Right lobe of liver (tissue), 6 donors: ENCODE measurements at places on chromosomes 6 and 20.

- peak; percentile 78 for DNase-seq
Measured at GRCh38 chr6:26087284-26088115, at the start of gene HFE. HFE (plus strand) TSS chr6:26087429; CDS start chr6:26087441, 12 bp downstream.

DNA sequence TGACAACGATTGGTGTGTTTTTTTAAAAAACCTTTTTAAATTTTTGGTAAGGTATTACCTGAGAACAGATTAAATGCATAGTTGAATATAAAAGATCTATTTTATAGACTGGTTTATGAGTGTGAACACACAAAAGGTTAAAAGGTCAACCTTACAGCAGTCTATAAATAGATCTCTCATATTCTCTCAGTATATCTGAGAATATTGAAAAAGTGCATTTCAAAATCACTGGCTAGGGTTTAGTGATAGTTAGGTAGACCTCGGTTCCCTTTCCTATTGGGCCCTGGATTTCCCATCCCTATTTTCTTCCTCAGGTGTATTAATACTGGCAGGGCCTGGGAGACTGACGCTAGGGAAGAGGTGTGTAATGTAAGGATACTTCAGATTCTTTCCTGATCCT, 723 bp upstream of the ZNF451 start:
- DNase-seq: no peak

DNA sequence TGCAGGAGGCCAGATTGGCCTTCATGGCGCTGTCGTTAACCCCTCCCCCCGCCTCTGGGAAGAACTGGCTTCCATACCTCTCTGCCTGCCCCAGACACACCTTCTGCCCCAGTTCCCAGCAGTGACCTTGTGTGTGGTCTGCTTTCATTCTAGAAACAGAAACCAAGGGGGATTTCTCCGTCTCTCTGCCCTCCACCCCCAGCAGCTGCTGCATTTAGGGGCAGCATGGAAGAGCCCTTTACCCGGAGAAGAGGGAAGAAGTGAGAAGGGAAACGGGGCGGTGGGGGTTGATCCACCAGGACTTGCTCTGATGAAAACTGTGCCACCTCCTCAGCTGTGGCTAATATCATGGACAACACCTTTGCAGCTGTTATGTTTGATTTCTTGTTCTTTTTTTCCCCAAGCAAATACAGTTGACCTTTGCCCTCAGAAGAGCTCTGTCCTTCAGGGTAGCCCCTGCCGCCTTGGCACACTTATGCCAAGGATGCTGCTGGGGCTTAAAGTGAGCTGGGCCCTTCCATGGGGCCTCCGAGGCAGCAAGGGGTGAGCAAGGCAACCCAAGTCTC, 6.1 kb downstream of the GLP1R start:
- no peak for DNase-seq

- no peak for DNase-seq
Measured at GRCh38 chr6:98977671-98978292, 30.0 kb upstream of the FBXL4 start.

- DNase-seq: no peak
Measured at GRCh38 chr6:136547336-136547735, 2.9 kb downstream of the MAP7 start.

GRCh38 chr6:90343576-90343975, 46.9 kb upstream of the BACH2 start:
- DNase-seq: peak; percentile 26

GRCh38 chr6:142035890-142036289, 96.8 kb upstream of the GJE1 start:
- no peak for DNase-seq

DNA sequence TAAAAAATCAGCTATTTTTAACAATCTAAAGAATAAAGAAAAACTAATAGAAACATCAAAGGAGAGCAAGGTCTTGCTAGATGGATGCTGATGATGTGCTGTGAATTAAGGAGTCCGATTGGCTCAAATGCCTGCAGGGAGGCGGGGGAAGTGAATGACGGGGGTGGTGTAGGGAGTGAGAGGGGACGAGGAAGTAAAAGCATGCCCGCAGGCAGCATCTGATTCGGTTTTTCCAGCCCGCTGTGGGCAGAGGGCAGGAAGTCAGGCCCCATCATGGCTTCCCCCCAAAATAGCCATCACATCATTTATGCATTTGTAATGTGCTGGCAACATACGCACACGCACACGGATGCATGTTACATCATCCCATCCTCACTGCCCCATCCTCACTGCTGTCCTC, 10.3 kb downstream of the RSPO4 start:
- no peak for DNase-seq

GRCh38 chr6:73180763-73181619, 44.3 kb downstream of the KHDC1L start:
- no peak for DNase-seq

- no peak for DNase-seq
Measured at GRCh38 chr20:59705651-59706399, 101.5 kb downstream of the PHACTR3 start.

DNA sequence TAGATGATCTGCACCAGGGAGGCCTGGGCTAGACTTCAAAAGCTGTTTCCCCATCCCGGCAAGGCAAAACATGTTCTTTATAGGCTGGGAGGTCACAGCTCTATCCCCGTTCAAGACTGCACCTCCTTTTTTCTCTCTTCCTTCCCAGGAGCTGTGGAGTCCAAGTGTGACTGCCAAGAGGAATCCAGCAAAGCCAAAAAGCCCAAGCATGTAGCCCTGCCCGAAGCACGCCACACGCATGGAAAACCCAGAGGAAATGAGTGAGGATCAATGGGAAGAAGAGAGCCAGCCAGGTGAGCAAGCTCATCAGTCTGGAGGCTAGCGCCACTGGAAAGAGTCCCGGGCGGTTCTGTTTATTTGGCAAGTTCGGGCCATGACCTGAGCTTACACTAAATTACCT, 240.4 kb downstream of the PRL start:
- DNase-seq: no peak

- no peak for DNase-seq
Measured at GRCh38 chr6:12851123-12851695, 134.6 kb downstream of the PHACTR1 start.

GRCh38 chr6:121143476-121143875, 190.8 kb downstream of the TBC1D32 start:
- no peak for DNase-seq

- no peak for DNase-seq
Measured at GRCh38 chr6:2948228-2949025, 22.9 kb downstream of the SERPINB6 start.

GRCh38 chr6:82970839-82971238, 94.8 kb downstream of the UBE3D start:
- DNase-seq: no peak

GRCh38 chr6:68968301-68968649, 333.2 kb downstream of the ADGRB3 start:
- DNase-seq: no peak
